Activated T-cell treated with anti-CD3 and anti-CD28 coated beads for 24 hours (primary cell): ENCODE measurements at places on chromosomes 11 and 22.

DNA sequence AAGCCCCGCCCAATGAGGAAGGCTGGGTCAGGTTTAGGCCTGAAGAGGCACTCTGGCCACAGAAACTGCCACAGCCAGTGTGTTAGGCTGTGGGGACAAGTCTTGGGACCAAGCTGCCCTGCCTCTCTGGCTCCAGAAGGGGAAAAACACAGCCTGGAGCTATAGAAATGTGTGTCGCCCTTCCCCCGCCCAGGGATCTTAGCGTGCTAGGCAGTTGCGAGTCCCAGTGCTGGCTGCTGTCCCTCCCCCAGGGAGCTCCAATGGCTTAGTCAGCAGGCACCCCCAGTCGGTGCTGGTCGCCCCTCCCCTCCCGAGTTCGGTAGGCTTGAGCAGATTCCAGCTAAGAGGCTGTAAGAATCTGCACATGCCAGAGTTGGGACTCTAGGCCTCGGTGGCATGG lies 99.5 kb upstream of the API5 start:
- DNase-seq: no peak

GRCh38 chr11:111977146-111978027 lies 40.2 kb downstream of the DIXDC1 start:
- no peak for DNase-seq

- no peak for DNase-seq
Measured at GRCh38 chr22:37529652-37530345, 10.6 kb upstream of the CARD10 start.

- no peak for DNase-seq
Measured at GRCh38 chr11:82756765-82757639, 23.3 kb upstream of the FAM181B start.

DNA sequence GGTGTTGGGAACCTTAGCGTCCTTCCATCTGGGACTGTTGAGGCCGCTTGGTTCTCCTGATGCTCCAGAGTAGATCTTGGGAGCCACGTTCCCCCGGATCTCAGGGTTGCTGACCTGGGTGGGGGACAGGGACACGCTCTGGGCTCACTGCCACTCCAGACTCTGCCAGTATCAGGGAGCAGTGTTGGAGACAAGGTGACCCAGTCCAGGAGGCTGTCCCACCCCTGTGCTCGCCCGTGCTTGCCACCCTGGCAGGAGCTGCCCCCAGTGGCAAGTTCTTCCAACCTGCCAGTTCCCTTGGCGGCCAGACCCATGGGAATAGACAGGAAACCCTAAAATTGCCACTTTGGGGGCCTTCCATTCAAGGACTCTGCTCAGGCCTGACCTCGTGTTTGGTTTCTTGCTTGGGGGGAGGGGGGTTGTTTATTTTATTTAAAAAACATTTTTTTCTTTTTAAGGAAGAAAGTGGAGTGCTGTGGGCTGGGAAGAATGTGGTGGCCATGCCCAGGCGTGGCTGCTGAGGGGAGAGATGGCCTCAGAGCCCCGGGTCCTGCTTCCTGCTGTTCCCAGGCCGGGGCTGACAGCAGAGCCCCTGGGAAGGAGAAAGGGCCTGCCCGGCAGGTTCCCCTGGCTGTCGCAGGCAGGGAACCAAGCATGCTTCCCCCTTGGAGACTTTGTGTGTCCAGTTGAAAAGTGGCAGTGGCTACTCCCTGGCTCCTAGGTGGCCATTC lies 7.2 kb downstream of the GRK2 start:
- no peak for DNase-seq

- no peak for DNase-seq
Measured at GRCh38 chr11:120239713-120240640, at the start of gene POU2F3. POU2F3 (plus strand) TSS chr11:120240140; CDS start chr11:120240344, 204 bp downstream.

- no peak for DNase-seq
Measured at GRCh38 chr22:43136255-43136654, 6.9 kb downstream of the MCAT start.

- no peak for DNase-seq
Measured at GRCh38 chr11:67364169-67364568, 9.2 kb downstream of the CLCF1 start.

GRCh38 chr22:18069041-18069440 lies 8.7 kb upstream of the PEX26 start:
- DNase-seq: no peak

DNA sequence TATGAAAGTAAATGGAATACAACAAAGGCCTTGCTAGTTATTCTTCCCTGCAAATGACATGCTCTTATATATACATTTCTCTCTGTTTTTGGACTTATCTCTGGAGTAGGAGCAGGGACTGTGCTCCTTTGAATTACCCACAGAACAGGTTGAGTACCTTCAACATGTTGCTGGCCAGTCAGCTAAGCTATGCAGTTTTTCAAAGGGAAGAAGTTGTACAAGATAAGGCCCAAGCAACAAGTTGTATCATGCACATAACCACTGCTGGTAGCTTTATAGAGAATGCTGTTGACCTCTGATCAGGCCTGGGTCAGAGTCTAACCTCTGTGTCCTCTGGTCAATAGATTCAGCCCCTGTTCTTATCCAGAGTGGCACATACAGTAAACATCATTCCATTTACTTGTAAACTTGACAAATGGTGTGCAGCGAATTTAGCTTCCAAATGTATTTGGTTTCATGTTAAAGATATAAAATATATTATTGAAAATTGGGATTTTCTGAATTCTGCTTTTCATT lies 99.6 kb downstream of the C11orf87 start:
- DNase-seq: no peak

DNA sequence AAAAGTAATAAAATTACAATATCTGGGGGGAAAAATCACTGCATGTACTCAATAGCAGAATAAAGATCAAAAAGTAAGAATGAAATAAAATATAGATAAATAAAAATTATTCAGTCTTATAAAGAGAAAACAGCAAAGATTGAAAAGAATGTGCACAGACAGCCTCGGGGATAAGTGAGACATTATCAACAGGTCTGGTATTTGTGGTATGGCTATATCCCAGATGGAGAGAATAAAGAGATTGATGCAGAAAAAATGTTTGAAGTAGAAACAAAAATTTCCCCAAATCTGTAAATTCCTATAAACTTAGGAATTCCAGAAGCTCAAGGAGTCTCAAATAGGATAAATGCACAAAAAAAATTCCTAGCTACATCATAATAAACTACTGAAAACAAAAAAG lies 74.5 kb upstream of the LUZP2 start:
- no peak for DNase-seq

- DNase-seq: no peak
Measured at GRCh38 chr11:34976496-34977088, 60.2 kb downstream of the PDHX start.
